ENCODE measurements at places on chromosomes 2 and 18.

DNA sequence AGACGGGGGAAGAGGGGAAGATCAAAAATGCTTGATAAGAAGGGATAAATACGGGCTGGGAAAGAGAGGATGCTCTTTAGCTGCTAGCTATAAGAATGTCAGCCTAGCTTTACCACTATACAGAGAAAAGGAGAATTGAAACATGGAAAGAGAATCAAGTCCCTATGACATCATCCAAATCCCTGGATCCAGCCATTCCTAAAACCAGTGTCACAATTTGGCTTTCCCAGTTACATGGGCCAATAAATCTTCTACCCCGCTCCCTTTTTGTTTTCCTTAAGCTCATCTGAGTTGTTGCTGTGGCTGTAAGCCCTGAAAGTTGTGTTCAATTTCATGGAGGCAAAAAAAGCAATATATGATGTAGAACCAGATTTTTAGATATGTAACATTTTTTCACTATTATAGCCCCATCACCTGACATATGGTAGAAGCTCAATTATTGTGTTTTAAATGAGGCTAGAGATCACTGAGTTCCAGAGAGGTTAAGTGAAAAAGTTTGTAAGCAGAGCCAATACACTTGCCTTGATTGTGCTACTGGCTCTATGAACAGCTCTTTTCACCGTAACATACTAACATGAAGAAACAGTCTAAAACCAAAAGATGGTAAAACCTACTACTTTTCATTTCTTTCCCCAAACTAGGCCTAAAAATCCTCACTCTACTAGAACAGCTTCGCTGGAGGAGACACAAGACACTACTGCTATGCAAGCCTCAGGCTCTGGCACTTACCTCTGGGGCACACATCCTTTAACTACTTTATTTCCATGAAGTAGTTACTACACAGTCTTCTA lies 4.3 kb downstream of the HNRNPLL start:
- DNase-seq: no peak

DNA sequence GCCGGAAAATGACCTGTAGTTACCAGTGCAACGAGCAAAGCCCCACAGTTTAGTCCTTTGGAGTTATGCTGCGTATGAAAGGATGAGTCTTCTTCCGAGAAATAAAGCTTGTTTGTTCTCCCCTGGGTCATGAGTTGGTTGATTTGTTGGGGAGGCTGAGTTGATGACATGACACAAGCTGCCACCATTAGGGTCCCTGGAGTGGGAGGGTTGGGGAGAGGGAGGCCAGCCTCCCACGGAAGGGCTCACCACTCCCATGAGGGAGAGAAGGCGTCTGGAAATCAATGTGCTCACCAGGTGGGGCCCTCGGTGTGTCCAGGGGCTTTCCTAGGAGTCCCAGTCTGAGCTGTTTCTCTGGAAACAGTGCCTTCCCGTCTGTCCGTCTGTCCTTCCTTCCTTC lies 7.4 kb upstream of the DGKD start:
- DNase-seq: no peak

- DNase-seq: no peak
Observed at GRCh38 chr2:1619556-1619955, 124.8 kb downstream of the PXDN start.

- DNase-seq: no peak
Observed at GRCh38 chr2:60283626-60284025, 269.8 kb downstream of the BCL11A start.

- no peak for DNase-seq
Observed at GRCh38 chr2:10965241-10965843, 53.6 kb downstream of the KCNF1 start.

DNA sequence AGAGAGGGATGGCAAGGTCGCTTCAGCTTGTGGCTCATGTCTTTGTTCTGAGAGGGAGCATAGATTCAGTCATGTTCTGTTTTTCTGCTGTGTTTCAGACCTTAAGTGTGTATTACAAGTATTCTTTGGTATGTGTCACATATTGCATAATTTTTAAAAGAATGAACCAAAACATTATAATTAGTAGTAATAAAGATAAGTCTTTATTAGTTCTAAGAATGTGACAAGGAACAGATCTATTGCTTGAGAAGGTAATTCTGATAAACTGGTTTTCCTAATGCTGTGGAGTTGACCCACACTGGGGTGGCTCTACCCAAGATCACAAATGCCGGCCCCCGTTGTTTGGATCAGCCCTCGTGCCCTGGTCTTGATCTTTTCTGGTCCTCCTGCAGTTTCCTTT lies 124.3 kb upstream of the FOSL2 start:
- DNase-seq: no peak

- no peak for DNase-seq
Observed at GRCh38 chr2:156452971-156453370, 16.8 kb downstream of the GPD2 start.

DNA sequence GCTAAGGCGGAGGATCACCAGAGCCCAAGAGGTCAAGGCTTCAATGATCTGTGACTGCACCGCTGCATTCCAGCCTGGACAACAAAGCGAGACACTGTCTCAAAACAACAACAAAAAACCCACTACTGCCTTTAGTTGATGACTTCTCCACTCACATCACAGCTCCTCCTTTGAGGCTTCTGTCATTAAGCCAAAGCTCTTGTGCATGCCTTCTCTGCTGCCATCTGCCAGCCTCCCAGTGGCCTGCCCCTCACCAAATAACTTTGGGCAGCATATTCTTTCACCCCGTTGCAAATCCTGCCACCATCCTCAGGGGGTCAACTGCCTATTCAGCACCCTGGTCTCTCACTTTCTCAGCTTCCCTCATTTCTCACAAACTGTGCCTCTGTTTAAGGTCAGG lies 27.5 kb downstream of the OSBPL1A start:
- no peak for DNase-seq

DNA sequence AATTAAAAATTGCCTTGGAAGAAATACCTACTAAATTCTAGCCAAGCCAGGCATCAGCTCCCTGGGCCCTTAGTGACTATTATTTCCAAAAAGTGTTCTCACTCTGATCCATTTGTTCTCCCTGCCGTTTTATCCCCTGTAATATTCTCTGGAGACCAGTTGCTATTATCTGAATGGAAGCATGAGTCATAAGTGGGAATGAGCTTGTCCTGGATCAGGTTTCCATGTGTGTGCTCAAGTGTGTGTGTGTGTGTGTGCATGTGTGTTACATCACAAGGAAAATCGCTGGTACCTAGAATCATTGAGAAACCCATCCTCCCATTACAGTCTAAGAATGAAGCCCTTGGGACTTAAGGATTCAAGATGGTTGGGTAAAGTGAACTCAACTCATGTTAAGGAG lies 130.3 kb upstream of the CXCR4 start:
- DNase-seq: no peak

DNA sequence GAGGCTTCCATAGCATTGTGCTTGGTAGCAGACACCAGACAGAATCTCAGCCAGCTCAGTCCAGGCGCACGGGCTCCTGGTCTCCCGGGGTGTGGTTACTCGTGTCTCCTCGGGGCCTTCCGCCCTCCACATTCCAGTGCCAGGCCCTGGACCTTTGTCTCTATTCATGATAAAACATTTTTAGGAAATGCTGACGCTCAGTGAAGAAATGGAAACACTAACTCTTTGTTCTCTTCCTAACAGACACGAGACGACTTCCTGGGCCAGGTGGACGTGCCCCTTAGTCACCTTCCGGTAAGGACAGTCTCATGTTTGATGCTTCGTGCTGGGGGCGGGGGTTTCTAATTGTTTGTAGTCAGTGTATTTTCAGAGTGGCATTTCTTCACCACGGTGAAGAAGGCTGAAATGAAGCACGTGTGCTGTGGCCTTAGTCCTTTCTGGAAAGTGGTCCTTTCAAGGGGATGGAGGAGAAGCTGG lies 271.8 kb downstream of the NEDD4L start:
- DNase-seq: no peak

- no peak for DNase-seq
Observed at GRCh38 chr2:158815658-158816057, 20.5 kb downstream of the DAPL1 start.

DNA sequence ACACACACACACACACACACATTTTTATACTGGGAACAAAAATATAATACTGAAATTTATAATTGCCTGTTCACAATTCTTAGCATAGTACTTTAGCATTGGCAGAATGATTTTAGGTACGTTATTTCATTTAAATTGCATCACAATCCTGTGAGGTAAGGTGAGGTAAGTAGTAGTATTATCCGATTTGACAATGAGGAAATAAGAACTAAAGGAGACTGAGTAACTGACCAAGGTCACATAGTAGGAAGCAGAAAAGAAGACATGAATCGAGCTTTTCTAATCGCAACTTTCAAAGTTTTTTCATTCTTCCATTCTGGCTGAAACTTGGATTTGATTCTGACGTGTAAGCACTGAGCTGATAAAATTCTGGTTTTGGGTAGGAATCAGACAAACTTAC lies 351.2 kb downstream of the KIAA1328 start:
- no peak for DNase-seq

DNA sequence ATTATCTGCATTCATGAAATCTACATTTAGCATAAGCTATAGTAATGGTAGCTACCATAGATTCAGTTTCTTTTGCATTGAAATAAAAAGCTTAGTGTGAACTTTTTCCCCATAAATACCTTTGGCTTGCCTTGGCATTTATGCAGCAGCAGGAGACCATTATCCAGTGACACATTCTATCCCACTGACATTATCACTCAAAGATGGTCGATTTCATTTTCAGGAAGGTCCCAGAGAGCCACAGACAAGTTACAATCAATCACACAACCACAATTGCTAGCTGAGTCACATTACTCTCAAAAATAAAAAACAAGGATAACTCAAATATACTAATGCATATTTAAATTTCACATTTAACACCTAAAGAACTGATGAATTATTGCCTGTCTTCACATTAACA lies 512.7 kb upstream of the CDH2 start:
- DNase-seq: no peak

- DNase-seq: no peak
Observed at GRCh38 chr2:70638561-70638960, 84.9 kb upstream of the TGFA start.

DNA sequence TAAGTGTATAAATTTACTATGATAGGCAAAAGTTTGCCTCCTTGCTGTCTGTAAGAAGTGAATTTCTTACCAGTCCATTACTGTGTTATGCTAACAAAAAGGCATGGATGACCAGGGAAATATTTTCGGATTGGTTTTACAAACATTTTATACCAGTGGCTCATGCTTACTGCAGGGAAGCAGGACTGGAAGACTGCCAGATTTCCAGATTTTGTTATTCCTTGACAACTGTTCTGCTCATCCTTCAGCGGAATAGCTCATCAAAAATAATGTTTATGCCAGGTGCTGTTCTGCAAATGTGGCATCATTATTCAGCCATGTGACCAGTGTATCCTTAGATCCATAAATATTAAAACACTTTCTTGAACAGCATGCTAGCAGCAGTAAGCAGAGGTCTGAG lies 40.4 kb upstream of the NETO1 start:
- DNase-seq: no peak

DNA sequence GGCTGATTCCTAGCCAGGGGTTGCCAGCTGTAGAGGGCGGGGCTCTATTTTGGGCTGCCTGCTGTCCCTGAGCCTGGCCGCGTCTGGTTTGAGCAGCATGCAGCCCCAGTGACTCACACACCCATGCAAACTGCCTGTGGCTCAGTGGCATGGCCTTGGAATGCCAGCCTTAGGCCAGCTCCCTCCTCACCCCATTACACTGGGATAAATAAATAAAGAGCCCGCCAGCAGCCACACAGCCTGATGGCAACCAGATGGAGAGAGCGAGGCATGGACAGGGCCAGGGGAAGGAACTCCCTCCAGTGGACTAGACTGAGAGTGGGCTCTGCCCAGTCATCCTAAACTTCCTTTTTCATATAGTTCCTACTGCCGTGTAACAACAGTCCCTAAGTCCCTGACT lies 18.3 kb downstream of the NHEJ1 start:
- DNase-seq: no peak

Measured in lower lobe of right lung (tissue), 2 donors.